T-helper 22 cell (primary cell): ENCODE measurements at places on chromosomes 13 and 19.

- DNase-seq = no peak
Measured at GRCh38 chr13:80276371-80277289, 64.3 kb downstream of the SPRY2 start.

DNA sequence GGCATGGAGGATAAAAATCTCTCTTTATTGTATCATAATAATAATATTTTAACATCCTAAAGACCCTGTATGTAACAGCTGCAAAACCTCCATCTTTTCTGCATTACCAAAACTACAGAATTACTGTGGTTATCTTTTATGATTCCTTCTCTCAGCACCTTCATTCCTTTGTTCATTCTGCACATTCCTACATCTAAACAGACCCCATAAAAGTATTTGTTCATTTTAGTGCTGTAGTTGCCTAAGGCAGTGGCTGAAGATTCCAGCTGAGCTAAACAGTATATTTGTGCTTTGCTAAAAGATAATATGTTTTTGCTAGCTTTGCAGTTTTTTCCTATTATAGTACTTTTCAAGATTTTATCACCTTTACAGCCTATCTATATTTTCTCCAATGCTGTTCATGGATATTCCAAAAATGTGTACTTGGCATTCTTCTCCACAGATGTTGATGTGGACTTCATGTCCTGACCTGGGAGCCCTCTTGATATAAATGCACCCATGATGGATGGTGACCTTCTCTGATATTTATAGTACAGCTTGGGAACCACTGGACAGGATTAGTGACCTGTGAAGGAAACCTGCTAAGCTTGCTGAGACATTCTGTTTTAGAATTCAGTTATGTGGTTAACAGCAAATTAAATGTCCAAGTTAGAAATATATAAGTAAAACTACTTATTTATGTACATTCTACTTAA is 2832.9 kb upstream of the PCDH20 start:
- no peak for DNase-seq

DNA sequence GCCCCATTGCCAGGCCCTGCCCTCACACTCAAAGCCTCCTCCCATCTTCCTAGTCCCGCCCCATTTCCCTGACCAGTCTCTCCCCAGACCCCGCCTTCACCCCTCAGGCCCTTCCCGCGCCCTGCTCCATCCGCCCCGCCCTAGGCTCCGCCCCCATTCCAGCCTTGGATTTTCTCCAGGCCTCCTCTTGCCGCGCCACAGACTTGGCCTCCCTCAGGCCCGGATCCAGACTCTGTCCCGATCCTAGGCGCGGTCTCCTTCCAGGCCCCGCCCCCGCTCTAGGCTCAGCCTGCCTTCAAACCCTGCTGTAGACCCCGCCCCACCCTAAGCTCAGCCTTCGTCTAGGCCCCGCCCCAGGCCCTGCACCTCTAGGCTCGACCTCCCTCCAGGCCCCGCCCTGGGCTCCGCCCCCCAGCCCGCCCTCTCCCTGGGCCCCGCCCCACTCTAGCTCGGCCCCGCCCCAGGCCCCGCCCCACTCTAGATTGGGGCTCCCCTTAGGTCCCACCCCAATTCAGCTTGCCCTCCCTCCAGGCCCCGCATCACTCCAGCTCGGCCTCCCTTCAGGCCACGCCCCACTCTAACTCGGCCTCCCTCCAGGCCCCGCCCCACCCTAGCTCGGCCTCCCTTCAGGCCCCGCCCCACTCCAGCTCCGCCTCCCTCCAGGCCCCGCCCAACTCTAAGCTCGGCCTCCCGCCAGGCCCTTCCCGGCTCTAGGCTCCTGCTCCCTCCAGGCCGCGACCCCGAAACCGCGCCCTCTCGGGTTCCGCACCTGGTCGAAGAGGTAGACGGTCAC is 18.5 kb downstream of the LMTK3 start:
- peak; percentile 73 for DNase-seq

GRCh38 chr13:77222000-77222690 is 104.7 kb downstream of the MYCBP2 start:
- DNase-seq = no peak

DNA sequence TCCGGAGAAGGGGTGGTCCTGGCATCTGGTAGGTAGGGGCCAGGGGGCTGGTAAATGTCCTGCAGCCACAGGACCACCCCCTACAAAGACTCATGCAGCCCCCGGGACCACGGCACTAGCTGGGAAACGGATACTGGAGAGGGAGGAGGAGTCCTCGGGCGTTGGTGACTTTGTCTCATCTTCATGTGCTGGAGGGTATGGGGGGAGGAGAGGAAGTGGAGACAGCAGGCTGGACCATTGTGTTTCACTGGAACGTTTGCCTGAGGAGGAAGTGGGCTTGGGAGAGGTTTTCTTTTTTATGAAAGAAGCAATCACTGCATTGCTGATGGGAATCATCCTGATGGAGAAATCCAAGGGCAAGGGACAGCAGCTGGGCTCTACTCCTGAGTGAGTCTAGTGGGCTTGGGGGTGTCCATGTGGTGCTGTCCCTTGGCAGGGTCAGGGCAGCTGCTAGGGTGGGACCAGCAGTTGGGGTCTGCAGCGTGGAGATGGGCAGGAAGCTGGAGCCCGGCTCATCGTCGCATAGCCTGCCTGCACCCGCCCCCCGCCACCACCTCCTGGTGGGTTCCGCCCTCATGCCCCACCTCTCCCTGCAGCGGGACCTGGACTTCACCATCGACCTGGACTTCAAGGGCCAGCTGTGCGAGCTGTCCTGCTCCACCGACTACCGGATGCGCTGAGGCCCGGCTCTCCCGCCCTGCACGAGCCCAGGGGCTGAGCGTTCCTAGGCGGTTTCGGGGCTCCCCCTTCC is 1.7 kb upstream of the ADM5 start:
- DNase-seq = no peak

GRCh38 chr19:4267101-4267900 is 11.8 kb upstream of the SHD start:
- no peak for DNase-seq

DNA sequence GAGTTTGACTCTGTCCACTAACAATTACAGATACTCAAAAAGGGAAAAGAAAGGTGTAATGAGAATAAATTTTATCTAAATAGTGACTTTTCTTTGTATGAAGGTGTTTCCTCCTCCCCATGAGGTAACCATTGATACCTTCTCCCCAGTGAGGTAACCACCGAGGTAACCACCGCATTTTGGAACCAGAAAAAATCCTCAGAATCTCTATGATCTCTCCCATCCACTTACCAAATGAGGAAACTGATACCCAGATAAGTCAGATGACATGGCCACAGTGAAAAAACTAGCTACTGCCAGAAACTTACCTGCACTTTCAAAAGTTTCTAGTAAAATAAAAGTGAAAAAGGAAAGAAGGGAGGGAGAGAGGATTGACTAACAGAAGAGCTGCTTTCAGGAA is 124.0 kb upstream of the FNDC3A start:
- no peak for DNase-seq

DNA sequence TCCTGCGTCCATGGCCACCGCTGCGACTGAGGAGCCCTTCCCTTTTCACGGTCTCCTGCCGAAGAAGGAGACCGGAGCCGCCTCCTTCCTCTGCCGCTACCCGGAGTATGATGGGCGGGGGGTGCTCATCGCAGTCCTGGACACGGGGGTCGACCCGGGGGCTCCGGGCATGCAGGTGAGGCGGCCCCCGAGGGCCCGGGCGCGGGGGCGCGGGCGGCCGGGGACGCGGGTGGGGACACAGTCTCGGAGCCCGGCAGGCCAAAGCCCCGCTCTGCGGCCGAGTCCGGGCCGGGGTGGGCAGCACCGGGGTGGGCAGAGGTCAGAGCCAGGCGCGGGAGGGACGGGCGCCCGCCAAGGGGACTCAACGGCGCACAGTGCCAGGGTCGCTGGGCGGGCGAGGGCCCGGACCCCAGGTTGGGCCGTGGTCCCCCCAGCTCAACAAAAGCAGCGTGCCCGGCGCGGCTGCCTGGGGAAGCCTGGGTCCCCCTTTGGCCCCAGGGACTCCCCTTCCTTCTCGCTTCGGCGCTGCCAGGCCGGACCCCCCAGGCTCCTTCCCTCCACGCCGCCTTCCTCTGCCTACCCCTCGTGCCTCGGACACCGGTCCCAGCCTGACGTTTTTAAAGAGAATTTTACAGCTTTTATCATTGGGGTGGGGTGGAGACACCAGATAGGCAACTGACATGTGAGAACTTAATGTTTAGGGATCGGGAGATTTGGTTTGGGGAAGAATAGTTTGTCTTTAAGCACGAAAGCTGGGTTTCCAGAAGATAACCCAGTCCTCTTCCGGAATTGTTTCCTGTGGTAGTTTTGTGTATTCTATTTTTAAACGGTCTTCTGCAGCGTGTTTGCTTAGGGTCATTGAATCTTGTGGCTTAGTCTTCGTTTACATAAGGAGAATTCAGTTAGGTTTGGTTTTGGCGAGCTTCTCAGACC is 509 bp downstream of the TPP2 start:
- no peak for DNase-seq

- no peak for DNase-seq
Measured at GRCh38 chr13:113951246-113951999, 22.5 kb downstream of the C13orf46 start.

GRCh38 chr13:47502166-47502565 is 498.9 kb downstream of the SUCLA2 start:
- DNase-seq = no peak
